ENCODE measurements at places on chromosomes 3 and 15.
A peak's percentile ranks its signal among the peaks of the same experiment; 100 is the strongest.

GRCh38 chr3:44932271-44932670 lies 43.7 kb downstream of the ZDHHC3 start:
- DNase-seq: no peak

DNA sequence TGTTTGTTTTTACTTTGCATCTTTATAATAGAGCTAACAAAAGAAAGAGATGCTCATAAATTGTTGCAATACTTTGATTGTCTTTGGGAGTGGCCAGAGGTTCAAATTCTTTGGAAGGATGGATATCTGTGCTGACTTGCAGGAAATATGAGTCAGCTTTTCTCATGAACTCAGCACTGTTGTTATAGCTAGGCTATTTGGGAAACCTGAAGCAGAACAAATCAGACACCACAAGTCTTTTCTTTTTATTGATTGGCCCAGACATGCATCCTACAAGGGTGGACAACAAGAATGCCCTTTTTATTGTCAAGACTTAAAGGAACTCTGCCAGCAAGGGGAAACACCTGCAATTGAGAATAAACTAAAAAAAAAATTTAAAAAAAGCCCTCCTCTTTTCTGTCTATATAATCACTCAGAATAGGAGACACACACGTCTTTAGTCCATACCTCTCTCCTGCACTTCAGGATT lies 4.6 kb upstream of the DENND4A start:
- DNase-seq: no peak

GRCh38 chr15:60649845-60650548 lies 171.1 kb upstream of the ICE2 start:
- peak; percentile 52 for DNase-seq

DNA sequence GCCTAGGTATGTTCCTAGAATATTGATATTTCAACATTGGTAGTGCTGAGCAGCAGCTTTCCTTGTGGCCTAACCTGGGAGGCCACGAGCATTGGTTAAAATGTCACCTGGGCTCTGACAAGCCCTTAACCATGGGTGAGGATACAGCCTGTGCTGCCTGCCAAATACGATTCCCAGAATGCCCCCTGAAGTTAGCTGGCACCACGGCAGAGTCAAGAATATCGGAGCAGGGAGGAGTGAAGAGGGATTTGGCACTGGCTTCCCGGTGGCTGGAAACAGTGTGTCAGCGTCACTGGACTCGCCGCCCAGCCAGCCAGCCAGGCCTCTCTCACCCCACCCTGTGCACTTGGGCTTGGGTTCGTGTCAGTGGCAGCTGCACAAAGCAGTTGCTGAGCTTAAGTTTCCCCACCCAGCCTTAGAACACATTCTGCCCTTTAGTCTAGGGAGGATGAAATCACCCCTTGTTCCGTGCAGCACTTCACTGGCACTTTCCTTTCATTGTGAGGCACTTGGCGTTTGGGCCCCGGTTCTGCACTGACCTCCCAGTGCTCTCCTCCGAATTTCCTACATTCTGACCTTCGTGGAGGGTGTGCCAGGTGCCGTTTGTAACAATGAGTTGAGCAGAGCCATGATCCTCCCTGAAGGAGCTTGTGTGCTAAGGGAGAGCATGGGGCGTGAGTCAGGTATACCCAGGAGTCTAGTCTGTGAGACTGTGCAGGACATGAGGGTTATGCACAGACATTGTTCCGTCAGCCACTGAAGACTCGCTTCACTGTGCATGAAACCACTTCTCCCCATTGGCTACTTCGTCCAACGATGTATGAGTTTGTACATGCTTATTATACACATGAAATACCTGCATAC lies 152.8 kb upstream of the BHLHE40 start:
- no peak for DNase-seq

- DNase-seq: no peak
These were observed 11.4 kb upstream of the OCA2 start for GRCh38 chr15:28110481-28110881.

- DNase-seq: no peak
These were observed 7.4 kb downstream of the SLC38A3 start for GRCh38 chr3:50212502-50212901.

DNA sequence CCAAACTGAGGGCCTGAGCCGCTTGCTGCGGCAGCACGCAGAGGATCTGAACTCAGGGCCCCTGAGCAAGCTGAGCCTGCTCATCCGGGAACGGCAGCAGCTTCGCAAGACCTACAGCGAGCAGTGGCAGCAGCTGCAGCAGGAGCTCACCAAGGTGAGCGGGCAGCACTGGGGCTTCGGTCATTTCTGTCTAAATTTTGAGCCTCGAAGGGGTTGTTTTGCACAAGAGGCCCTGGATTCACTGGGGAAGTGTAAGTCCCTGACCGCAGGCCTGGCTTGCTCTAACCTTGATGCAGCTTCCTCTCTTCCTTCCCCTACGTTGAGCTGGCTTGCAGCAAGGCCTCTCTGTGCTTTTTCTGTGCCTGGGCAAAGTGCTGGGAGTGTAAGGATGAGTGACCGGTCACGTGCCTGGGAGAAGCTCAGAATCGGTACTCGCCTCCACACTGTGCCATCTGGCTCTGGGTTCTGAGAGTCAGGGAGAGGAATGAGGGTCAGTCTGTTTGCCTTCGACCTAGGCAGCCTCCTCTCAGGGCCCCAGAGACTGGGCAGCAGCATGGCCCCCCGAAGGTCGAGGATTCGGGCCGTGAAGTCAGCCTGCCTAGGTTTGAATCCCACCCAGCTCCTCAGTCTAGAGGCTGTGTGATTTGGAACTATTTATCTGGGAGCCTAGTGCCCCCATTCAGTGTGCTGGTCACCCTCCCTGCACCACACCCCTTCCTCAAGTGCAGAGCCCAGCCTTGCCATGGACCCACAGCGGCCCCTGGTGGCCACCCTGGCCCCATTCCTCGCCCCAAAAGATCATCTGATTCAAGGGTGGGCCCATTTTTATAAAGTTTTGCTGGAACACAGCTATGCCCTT lies 1.4 kb downstream of the FES start:
- peak; percentile 79 for DNase-seq

GRCh38 chr3:49132437-49133225 lies at the start of gene LAMB2:
Gene LAMB2, minus strand, starts transcription at chr3:49133050. Its CDS starts 183 bp downstream, at chr3:49132867.
- no peak for DNase-seq

DNA sequence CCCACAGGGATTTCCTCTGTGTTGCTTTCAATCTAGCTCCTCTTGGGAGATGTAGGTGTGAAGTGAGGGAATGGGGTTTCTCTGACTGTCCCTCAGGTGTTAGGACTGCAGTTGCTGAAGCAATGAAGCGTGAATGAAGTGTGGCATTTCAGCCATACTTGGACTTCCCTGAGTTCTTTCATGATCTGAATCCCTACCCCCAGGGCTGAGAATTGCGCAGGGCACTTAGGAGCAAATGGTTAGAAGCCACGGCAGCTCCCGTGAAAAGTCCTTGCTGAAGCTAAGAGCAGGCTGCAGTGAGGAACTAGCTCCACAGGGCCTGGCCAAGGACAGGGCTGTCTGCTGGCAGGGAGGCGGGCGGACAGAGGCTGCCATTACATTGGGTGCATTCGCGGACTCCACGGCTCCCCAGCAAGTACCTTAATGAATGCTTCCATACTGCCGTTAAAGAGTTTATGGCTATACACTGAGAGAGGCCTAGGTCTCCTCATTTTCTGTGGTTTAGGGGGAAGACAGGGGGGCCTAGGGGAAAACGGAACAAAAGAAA lies 69.0 kb upstream of the RAD18 start:
- DNase-seq: no peak

DNA sequence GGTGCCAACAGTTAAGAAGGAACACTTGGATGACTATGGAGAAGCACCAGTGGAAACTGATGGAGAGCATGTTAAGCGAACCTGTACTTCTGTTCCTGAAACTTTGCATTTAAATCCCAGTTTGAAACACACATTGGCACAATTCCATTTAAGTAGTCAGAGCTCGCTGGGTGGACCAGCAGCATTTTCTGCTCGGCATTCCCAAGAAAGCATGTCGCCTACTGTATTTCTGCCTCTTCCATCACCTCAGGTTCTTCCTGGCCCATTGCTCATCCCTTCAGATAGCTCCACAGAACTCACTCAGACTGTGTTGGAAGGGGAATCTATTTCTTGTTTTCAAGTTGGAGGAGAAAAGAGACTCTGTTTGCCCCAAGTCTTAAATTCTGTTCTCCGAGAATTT lies 3.0 kb downstream of the SKIL start:
- no peak for DNase-seq

DNA sequence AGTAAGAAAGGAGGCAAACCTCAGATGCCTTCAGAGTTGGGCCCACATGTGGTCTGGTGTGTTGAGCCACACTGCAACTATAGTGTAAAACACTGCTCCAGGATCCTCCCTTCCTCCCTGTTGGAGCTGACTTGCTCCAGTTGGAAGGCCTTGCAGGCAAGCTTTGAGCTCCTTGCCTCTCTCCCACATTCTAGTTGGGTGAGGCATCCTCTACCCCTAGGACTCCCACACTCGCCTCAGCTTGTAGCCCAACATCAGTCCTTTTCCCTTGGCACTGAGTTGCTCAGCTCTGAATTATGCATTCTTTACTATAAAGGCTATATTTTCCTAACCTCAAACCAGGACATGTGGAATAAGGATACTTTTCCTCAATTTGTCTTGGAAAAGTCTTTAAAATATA lies 143.9 kb downstream of the NECTIN3 start:
- DNase-seq: no peak

- no peak for DNase-seq
These were observed 2.7 kb downstream of the IREB2 start for GRCh38 chr15:78440375-78441373.
